Stimulated activated CD4-positive, alpha-beta T cell treated with anti-CD3 and anti-CD28 coated beads, Interleukin-1b, Interleukin-23, amount 100 ng/mL, for 48 hours (primary cell): ENCODE measurements at places on chromosomes 6 and 20.

DNA sequence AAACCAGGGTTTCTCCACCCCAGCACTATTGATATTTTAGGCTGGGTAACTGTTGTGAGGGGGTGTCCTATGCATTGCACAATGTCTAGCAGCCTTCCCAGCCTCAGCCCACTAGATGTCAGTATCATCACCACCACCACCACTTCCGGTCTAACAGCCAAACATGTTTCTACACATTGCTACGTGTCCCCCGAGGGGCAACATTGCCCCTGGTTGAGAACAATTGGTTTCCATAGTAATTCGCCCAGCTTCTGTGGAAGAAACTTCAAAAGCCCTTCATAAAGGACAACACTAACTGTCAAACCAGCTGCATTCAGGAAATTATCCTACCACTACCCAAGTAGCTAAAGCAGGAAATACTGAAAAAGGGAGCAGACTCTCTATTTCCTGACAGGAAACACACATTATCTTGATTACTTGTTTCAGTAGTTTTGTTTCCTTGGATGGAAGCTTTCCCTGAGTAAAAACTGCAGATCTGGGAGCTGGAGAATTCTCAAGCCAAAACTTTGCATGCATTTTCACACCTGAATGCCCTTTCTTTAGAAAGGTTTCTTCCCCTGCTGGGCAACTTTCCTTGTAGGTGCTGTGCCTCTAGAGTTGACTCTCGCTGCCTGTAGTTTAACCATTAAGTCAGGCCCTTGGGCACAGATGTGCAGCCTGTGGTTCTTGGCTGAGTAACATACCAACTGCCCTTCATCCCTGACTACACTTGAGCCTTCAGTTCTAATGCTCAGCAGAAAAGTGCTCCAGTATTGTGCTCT, 23.6 kb downstream of the PKHD1 start:
- peak; percentile 69 for DNase-seq

DNA sequence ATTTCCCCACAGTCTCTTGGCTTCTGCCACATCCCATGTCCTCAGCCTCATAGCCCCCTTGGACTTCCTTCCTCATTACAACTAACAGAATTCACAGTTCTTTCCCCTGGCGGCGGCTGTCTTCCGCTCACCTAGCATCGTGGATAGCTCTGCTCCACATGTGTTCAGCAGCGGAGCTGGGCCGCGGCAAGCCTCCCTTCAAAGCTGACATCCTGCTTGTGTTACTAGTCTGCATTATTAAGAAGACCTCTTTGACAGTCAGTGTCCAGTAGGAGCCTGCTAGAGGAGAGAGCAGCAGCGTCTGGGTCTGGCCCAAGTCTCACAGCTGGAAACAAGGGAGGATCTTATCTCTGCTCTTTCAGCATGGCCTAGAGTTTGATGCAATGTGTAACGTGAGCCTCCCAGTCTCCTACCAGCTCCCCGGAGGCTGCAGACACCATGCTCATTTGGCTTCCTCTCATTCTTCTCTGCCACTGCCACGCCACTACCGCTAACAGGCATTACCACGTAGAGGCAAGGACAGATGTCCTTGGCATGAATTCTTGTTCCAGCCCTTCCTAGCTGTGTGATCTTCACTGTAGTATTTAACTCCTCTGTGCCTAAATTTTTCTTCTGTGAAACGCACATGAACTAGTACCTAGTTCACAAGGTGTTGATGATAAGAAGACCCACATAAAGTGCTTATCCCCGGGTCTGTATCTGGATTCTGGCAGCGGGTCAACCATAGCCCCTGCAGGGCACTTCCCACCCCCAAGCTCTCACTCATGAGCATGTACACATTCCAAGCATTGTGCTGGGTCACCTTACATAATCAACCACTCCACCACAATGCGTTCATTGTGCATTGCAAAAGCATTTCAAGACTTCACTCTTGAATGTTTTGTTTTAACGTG, 107.1 kb upstream of the BACH2 start:
- DNase-seq: no peak

GRCh38 chr20:23309781-23310180, 40.8 kb upstream of the NXT1 start:
- DNase-seq: no peak

- DNase-seq: no peak
Measured at GRCh38 chr6:130965656-130966055, 97.4 kb downstream of the EPB41L2 start.

GRCh38 chr6:35489066-35489465, 7.8 kb downstream of the TEAD3 start:
- DNase-seq: no peak

- DNase-seq: no peak
Measured at GRCh38 chr6:45665859-45666258, 288.1 kb upstream of the SUPT3H start.

DNA sequence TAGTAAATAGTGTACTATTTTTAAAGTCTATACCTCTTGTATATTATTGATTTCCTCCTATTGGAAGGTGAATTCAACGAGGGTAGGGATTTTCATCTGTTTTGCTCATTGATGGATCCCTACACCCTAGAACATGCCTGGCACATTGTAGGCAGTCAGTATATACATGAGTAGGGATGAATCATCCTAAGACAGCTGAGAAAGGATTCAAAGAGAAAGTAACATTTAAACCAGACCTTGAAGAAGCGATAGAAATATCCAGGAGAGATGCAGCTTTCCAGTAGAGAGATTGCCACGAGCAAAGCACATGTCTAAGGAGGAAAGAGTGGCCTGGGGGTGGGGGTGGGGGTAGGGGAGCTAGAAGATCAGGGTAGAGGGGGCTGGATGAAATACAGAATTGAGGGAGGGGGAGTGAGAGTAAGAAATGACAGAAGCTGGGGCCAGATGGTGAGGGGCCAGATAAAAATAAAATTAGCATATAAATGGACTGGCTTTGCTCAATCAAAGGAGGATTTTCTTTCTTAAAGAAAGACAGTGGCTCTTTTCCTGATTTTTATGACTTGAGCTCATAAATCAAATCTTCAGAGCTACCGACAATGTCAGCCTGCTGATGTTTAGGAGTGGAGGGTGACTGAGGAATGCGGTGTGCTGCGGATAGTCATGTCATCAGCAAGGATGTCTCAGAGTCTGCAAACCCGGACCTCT, 168.2 kb downstream of the SAMD5 start:
- DNase-seq: no peak

DNA sequence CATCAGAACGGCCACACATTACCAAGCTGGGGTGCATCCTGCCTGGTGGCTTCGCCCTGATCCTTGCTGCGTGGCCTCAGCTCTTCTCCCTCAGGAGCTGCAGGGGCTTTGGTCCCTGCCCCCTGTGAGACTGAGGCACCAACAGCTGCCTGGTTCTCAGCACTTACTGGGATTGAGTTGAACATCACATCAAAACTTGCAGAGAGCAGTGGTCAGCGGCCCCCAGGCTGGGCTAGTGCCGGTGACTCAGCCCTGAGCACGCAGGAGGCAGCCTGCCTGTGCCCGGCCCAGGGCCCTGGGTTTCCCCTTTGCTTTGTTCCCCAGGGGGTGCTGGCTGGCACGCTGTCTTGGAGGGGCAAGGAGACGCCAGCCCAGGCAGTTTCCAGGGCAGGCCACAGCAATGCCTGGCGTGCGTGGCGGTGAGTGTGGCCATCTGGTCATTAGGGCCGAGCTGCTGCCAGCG, 63.3 kb downstream of the DLL1 start:
- DNase-seq: no peak

DNA sequence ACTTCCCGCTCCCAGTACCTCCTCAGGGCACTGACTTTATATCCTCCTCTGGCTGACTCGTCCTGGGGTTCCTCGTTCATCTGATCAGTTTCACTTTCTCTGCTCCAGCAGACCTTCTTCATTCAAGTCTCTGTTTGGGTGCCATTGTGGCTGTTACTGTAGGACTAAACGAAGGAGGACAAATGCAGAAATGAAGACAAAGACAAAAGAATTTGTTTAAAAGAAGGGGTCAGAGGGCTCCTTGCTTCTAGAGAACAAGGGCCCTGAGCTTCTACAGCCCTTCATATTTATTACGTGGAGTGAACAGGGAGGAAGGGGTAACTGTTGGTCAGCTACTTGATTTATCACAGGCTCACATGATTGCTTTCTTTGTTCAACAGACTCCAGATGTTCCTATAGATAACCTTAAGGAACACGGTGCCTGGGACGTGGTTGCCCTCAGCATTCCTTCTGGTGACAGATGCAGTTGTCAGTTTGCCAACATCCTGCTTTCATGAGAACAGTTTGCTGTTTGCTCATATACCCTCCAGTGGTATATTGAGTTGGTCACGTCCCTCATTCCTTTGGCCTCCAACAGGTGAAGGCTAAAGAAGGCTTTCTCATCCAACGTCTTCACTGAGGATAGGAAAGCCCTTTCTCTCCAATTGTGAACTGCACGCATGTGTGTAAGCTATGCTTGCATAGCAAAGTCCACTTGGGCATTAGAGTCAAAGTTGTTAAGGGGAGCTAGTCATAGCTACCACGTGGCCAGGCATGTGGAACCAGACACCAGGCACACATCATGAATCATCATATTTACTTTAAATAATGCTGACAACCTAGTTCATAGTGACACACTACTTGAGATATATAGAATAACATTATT, 69.1 kb upstream of the BTN3A2 start:
- DNase-seq: no peak

GRCh38 chr6:161486361-161487216, 212.7 kb upstream of the AGPAT4 start:
- DNase-seq: no peak

DNA sequence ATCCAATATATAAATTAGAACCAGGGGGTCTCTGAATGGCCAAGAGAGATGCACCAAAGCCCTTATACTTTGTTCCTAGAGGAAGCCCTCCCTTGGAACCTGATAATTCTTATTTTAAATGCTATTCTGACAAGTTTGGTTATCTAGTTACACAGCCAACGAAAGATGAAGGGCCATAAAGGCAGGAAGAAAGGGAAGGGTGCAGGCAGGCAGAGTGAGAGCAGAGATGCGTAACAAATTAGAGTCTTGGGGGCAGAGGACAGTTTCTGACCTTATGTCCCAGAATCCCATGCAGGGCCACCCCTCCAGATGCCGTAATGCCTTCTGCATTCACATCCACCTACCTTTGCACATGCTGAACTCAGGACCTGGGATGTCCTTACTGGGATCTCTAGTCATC, 344.6 kb upstream of the ARID1B start:
- DNase-seq: no peak

DNA sequence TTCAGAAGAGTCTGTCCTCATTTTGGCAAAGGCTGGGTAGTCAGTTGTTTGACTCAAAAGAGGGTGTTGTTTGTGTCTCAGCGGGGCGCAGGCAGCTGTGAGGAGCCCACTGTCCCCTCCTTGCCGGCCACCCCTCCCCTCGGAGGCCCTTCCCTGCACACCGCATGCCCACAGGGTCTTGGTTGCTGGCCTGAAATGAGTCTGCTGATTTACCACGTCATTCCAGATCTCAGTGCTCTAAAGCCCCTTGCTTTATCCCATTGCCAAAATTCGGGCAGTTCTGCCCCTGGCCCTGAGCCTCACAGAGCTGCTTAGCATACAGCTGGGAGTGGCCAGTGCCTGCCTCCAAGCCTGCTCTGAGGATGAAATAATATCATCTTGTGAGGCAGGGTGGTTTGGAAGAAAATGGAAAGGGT, 220.7 kb downstream of the UST start:
- DNase-seq: no peak

- no peak for DNase-seq
Measured at GRCh38 chr6:89566930-89567629, 71.5 kb downstream of the LYRM2 start.

DNA sequence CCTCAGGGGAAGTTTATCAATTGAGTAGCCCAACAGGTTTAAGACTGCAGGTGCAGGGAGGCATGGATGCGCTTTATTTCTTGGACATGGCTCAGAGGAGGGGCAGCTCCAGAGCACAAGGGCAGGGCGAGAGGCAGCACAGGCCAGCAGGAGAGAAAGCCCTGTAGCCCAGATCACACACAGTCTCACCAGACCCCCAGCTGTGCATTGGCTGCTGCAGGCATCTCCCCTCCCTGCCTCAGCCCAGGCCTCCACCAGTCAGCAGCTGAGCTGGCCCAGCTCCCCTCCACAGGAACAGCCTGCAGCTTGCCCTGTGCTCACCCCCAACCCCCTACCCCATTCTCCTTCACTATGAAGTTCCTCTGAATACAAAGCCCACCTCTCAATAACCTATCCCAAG, 24.7 kb downstream of the MRPL14 start:
- DNase-seq: no peak

GRCh38 chr6:134669485-134669884, 280.4 kb downstream of the ALDH8A1 start:
- no peak for DNase-seq

- DNase-seq: no peak
Measured at GRCh38 chr6:30163918-30164654, 740 bp downstream of the TRIM15 start.

- no peak for DNase-seq
Measured at GRCh38 chr6:108648191-108648590, 87.5 kb downstream of the FOXO3 start.

GRCh38 chr6:93964321-93964720, 545.0 kb upstream of the EPHA7 start:
- DNase-seq: no peak

DNA sequence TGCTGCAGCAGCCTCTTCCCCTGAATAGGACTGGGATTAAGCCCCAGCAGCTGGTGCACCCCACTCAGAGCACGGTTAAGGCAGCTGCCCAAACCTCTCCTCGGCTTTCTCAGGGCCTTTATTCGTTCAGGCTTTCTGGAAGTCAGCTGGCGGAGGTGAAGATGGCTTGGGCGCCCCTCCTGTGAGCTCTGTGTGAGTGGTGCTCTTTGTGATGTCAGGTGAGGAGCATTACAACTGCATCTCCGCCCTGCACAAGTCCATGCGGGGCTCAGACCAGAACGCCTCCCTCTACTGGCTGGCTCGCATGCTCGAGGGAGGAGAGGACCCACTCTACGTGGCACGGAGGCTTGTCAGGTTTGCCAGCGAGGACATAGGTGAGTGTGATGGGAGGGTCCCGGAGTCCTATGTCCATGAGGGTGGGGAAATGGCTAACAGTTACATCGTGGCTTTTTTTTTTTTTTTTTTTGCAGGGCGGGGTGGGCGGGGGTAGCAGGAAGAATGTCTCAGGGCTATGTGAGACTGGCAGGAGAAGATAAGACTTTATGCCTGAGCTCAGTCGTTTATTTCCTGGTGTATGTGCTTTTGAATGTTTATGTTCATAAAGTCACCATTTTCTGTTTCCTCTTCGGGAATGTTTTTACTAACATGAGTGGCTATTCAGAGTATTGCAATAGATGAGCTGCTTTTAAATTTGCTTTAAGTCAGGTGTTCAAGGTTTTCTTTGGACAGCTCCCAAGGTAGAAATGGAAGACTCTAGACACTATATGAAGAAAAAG, 18.2 kb downstream of the WRNIP1 start:
- no peak for DNase-seq

GRCh38 chr20:32511358-32512046, 73.6 kb downstream of the NOL4L start:
- DNase-seq: no peak

- DNase-seq: no peak
Measured at GRCh38 chr6:41655646-41656001, 17.4 kb downstream of the MDFI start.
